ENCODE measurements at places on chromosomes 3 and 15.

- DNase-seq = peak; percentile 1
Measured at GRCh38 chr3:5411786-5412185, 224.3 kb downstream of the EDEM1 start.

DNA sequence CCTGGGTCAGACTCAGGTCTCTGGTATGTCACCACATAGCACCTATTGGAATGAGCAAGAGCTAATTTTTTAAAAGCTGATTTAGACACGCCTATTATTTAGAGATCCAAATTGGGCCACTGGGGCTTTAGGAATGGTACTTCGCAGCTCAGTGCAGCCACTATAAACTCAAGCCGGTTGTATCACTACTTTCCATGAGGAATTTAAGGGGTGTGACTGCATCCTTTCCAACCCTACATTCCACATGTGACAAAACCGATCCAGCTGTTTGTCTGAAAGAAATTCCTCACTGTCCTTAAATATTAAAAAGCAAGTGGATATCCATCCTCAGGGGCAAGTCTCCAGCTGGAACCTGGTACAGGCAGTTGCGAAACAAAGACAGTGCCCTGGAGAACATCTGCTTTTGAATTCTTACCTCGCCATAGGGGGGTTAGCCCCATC lies 12.8 kb downstream of the VGLL3 start:
- DNase-seq = no peak

DNA sequence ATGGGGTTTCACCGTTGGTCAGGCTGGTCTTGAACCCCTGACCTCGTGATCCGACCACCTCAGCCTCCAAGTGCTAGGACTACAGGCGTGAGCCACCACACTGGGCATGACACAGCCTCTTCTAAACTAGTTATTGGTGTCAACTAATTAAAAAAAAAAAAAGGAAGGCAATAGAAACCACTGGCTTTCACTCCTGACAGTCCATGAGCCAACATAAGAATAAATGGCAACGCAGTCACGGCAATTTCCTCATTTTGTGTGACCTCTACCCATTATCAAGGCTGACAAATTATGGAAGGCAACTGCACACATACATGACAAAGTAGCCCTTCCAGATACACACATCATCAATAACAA lies 5.9 kb downstream of the ARHGEF3 start:
- no peak for DNase-seq

DNA sequence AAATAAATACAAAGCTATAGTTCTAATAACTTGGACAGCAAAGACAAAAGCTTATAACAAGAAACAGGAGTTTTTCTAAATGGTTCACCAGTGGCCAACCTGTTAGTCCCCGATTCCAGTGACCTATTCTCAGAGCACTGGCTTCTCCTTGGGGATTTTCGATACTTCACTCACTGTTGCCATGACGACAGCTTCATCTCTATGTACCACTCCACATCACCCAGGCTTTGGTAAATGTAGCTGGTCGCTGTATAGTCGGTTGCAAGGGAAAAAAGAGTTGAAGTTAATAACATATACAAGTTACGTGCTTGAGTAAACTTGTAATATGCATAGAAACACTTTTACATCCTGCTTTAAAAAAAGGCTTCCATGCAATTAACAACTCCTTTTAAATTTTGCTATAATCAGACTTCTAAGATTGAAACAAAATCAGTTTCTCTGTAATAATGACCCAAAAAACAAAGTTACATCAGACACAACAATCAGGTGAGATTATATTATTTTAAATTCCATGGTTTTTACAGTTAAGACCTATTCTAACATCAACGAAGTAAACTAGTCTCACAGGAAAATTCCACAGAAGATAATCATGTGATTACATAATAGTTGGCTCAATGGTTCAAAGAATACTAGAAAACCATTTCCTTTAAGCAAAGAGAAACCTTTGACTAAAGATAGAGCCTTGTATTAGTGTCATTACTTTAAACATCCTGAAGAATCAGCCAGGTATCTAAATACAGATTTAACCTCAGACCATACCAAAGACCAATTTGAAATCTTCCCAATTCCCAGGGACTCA lies 2.9 kb downstream of the CCNL1 start:
- no peak for DNase-seq

Data from NCI-H510A treated with DMSO at 0.1 percent for 48 hours (cell line).